ENCODE measurements at places on chromosomes 7 and 10. TPM values are rescaled to one million over a fixed set of nuclear protein-coding genes. Genes with fewer than 3 reads are reported as not detected.

The SFMBT2 gene
- 31.8 TPM for total RNA-seq

The AUTS2 gene
- total RNA-seq: 3.0 TPM

- H3K4me1 ChIP-seq: peaks cover 18% of the 10 kb centered on the region
- peak overlapping the region; percentile 80 for H3K27ac ChIP-seq
- DNase-seq: peak; percentile 27
- H3K36me3 ChIP-seq: peaks cover 24% of the 10 kb centered on the region
Measured at GRCh38 chr10:12214763-12215218, 18.8 kb downstream of the CDC123 start.

The DRGX gene
- not detected for total RNA-seq

The CRTAC1 gene
- total RNA-seq: not detected

The IDI2 gene
- not detected for total RNA-seq

- no peak overlapping the region for H3K27ac ChIP-seq
- H3K36me3 ChIP-seq: no peaks in the 10 kb centered on the region
- no peak overlapping the region for H3K4me3 ChIP-seq
- peaks cover 8% of the 10 kb centered on the region for H3K4me1 ChIP-seq
- peaks cover 31% of the 10 kb centered on the region for H3K27me3 ChIP-seq
Measured at GRCh38 chr10:17622061-17622460, 4.9 kb upstream of the HACD1 start.

GRCh38 chr7:66376264-66376945 lies 171.3 kb downstream of the TPST1 start:
- H3K4me3 ChIP-seq: no peak overlapping the region
- peaks cover 34% of the 10 kb centered on the region for H3K36me3 ChIP-seq
- no peaks in the 10 kb centered on the region for H3K27me3 ChIP-seq
- DNase-seq: no peak
- peaks cover 5% of the 10 kb centered on the region for H3K4me1 ChIP-seq

GRCh38 chr7:44347546-44348114 lies 22.2 kb upstream of the CAMK2B start:
- H3K4me3 ChIP-seq: no peak overlapping the region
- no peaks in the 10 kb centered on the region for H3K36me3 ChIP-seq

The GIMAP4 gene
- total RNA-seq: 381 TPM

DNA sequence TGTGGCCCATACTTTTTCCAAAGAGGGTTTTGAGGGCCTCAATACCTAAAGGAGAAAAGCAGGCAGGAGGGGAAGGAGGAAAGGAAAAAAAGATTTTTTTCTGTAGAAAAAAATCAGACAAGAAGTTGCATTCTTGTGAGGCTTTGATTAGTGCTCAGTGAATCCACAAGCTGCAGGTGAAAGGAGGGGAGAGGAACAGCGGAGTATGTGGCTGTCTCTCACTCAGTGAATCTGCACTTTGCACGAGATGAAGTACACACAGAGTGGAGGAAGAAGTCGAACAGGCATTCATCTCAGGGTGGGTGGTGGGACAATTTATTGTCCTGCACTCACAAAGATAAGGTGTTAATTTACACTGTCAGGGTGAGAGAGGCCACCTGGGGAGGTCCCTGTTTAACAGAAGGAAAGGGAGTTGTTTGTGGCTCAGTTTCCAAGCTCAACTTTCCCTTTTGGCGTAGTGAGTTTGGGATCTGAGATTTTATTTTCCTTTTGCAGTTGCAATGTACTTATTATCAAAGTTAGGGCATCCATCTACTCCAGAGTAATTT lies 49.0 kb upstream of the VIPR2 start:
- DNase-seq: no peak
- no peaks in the 10 kb centered on the region for H3K36me3 ChIP-seq
- no peak overlapping the region for H3K4me3 ChIP-seq

The CPA2 gene
- total RNA-seq: not detected

DNA sequence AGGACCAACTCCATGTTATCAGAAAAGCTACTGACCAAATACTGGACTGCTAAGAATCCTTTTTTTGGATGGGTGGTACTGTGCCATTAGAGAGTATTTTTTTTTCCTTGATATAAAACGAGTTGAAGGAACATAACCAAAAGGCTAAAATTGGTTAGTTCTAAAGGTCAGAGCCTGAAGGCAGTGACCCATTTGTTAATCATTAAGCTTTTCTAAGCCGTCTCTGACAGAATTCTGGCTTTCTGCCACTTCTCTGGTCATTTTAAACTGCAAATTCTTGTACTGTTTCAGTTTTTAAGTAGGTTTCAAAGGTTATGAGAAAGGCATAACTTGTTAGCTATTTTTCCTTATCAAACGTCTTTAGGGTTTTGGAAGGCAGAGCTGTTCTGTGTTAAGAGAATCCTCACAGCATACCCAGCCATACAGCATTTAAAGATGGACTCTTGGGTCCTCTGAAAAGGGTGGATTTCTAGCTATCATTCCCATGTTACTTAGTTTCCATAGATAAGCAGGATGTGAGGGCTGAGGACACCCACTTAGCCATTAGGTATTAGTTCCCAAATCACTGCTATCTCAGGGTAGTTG lies 196.8 kb downstream of the RNLS start:
- H3K4me1 ChIP-seq: peaks cover 22% of the 10 kb centered on the region
- no peak overlapping the region for H3K4me3 ChIP-seq
- no peak for DNase-seq
- no peak overlapping the region for H3K27ac ChIP-seq

- peaks cover 29% of the 10 kb centered on the region for H3K36me3 ChIP-seq
- H3K4me1 ChIP-seq: peaks cover 80% of the 10 kb centered on the region
- H3K4me3 ChIP-seq: peak overlapping the region; percentile 73
- peak overlapping the region; percentile 70 for H3K27ac ChIP-seq
Measured at GRCh38 chr10:6607182-6607581, 27.1 kb upstream of the PRKCQ start.

- no peak for DNase-seq
- H3K27ac ChIP-seq: no peak overlapping the region
- peaks cover 4% of the 10 kb centered on the region for H3K36me3 ChIP-seq
- no peaks in the 10 kb centered on the region for H3K27me3 ChIP-seq
- H3K4me1 ChIP-seq: peaks cover 12% of the 10 kb centered on the region
Measured at GRCh38 chr7:5638994-5639393, 142.5 kb downstream of the RNF216 start.

- peaks cover 6% of the 10 kb centered on the region for H3K27me3 ChIP-seq
- H3K4me3 ChIP-seq: no peak overlapping the region
- no peak overlapping the region for H3K27ac ChIP-seq
- H3K36me3 ChIP-seq: no peaks in the 10 kb centered on the region
- no peak for DNase-seq
Measured at GRCh38 chr10:94013331-94013760, 19.6 kb downstream of the PLCE1 start.

The CUBN gene
- 12.2 TPM for total RNA-seq

The SEC61A2 gene
- 15.6 TPM for total RNA-seq

DNA sequence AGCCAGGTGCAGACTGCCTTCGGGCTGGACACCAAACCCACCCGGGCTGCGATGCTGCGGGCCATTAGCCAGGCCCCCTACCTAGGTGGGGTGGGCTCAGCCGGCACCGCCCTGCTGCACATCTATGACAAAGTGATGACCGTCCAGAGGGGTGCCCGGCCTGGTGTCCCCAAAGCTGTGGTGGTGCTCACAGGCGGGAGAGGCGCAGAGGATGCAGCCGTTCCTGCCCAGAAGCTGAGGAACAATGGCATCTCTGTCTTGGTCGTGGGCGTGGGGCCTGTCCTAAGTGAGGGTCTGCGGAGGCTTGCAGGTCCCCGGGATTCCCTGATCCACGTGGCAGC lies 50.0 kb downstream of the VWA2 start:
- no peaks in the 10 kb centered on the region for H3K36me3 ChIP-seq
- H3K4me3 ChIP-seq: no peak overlapping the region
- H3K4me1 ChIP-seq: no peaks in the 10 kb centered on the region
- DNase-seq: no peak

DNA sequence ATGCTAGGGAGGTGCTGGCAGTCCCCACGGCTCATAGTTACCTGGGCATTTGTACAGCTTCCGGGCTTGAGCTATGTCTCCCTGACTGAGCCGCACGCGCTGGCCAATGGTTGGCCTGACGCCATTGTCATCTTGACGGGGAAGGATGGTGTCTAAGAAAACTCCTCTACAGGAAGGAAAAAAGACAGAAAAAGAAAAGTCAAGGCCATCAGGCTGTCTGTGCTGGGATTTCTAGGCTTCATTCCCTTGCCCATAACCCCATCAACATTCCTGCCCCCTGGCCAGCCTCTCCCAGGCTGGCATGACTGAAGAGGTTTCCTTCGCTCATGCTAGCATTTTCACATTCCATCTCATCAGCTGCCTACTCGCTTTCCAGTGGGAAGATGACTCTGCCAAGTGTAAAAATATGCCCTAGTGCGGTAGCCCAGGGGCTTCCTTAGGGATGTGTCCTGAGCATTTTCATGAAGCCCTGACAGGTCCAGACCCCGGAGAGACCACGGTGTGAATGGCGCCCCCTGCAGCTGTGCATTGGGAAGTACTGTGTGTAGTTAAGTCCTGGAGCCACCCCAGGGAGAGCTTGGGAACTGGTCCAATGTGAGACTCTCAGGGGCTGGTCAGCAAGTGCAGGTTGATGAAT lies 54.5 kb upstream of the OPALIN start:
- no peaks in the 10 kb centered on the region for H3K4me1 ChIP-seq
- H3K4me3 ChIP-seq: no peak overlapping the region
- no peak for DNase-seq
- H3K36me3 ChIP-seq: no peaks in the 10 kb centered on the region
- H3K27ac ChIP-seq: no peak overlapping the region

- H3K4me3 ChIP-seq: no peak overlapping the region
- H3K36me3 ChIP-seq: peaks cover 4% of the 10 kb centered on the region
- H3K27ac ChIP-seq: no peak overlapping the region
- DNase-seq: no peak
- peaks cover 9% of the 10 kb centered on the region for H3K27me3 ChIP-seq
- H3K4me1 ChIP-seq: no peaks in the 10 kb centered on the region
Measured at GRCh38 chr7:34070511-34071323, 165.4 kb downstream of the BMPER start.

DNA sequence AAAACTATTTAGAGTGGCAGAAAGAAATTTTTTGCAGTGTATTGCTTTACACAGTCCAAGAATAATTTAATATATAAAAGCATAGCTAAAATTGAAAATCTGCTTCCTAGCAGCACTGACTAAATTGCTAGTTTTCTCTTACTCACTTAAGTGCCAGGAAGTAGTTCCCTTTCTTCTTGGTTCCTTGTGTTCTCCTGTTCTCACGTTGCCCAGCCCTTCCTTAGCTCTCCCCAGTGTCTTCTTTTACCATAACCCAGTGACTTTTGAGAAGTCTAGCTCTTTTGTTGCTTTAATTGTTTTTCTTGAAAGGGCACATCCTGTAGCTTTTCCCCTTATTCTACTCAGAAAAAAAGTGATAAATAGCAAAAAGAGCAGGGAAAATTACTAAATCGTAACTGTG lies 215.5 kb downstream of the THSD7A start:
- no peak for DNase-seq
- no peak overlapping the region for H3K4me3 ChIP-seq
- H3K27ac ChIP-seq: no peak overlapping the region

DNA sequence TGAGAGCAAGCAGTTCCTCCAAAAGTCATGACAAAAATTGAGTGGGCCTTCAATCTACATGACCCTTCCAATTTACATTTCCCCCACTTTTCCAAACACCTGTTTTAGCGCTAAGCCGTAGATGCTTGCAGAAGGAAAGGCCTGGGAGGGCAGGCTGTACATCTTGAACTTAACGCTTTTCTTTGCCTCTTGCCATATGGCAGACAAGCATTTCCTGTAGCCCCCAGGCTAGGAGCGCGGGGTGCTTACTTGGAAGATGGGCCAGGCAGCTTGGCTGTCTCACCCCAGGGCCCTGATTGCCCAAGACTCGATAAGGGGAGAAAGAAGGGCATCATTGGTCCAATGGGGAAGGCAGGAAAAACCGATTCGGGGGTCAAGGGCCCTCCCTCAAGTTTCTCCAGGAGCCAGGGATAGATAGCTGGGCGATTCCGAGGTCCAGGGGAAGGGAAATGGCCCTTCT lies 1.8 kb downstream of the HOXA10 start:
- no peaks in the 10 kb centered on the region for H3K36me3 ChIP-seq
- peaks cover 33% of the 10 kb centered on the region for H3K4me1 ChIP-seq
- peaks cover 83% of the 10 kb centered on the region for H3K27me3 ChIP-seq
- H3K4me3 ChIP-seq: peak overlapping the region; percentile 57

DNA sequence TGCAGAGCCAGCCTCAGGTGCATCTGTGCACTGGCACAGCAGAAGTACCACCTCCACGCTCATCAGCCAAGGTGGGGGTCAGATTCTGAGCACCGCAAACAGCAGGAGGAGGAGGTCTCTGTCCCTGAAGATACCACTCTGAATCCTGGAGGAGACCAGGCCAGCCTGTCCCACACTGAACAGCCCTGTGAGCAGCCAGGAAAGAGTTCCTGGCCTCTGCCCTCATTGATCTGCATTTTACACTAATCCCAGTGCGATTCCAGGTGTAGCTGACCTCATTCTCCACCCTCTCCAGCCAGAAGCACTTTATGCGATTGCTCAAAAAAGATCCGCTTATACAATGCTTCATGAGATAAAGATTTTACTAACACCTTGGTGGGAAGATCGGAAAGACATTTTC lies 99.1 kb upstream of the CACUL1 start:
- H3K27me3 ChIP-seq: no peaks in the 10 kb centered on the region
- H3K4me1 ChIP-seq: no peaks in the 10 kb centered on the region
- no peak for DNase-seq
- no peak overlapping the region for H3K27ac ChIP-seq

DNA sequence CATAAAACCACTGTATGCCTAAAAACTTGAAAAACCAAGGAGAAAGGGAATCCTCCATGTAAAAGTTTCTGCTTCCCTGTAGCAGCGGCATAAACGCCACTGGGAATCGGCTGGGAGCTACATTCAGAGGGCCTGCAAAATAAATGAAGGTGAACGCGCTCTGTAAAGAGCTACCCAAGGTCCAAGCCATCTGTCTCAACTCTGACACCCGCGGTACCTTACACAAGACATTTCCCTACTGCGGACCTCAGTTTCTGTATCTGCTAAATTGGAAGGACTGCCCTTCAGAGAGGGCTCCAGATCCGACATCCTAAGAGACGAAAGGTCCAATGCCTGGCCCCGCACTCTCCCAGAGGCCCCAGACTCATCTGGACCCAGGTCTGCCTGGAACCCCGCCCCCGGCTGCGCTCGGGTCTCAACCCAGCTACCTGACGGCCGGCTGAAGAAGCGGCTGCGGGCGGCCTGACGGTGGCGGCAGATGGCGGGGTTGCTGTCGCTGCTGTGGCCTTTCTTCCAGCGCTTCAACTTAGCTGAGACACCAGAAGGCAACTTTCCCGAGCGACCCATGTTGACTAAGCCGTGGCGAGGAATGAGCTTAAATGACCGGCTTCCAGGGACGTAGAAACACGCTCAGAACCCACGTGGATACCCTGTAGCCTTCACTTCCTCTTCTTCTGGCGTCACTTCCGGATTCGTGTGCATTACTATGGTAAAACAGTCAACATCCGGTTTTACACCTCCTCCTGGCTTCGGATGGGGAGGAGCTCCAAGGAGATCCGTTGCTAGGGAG lies at the start of gene RRP12:
Gene RRP12, minus strand, starts transcription at position 676 of the 790 bp plus-strand sequence. Its CDS starts 109 bp downstream, at position 567.
- no peaks in the 10 kb centered on the region for H3K36me3 ChIP-seq
- H3K4me3 ChIP-seq: peak within 1 kb of the TSS; percentile 98
- H3K27ac ChIP-seq: peak within 1 kb of the TSS; percentile 98
- peak; percentile 73 for DNase-seq

GRCh38 chr7:30525429-30525828 lies 20.8 kb upstream of the GGCT start:
- peaks cover 7% of the 10 kb centered on the region for H3K36me3 ChIP-seq
- no peaks in the 10 kb centered on the region for H3K27me3 ChIP-seq
- H3K4me1 ChIP-seq: no peaks in the 10 kb centered on the region
- DNase-seq: no peak
- no peak overlapping the region for H3K4me3 ChIP-seq

The KCP gene
- 0.29 TPM for total RNA-seq

GRCh38 chr7:98210513-98211220 lies 572 bp upstream of the BHLHA15 start:
- H3K4me1 ChIP-seq: peaks cover 17% of the 10 kb centered on the region
- DNase-seq: no peak
- H3K4me3 ChIP-seq: no peak overlapping the region
- H3K27me3 ChIP-seq: no peaks in the 10 kb centered on the region
